ENCODE measurements at places on chromosomes 2 and 18.

DNA sequence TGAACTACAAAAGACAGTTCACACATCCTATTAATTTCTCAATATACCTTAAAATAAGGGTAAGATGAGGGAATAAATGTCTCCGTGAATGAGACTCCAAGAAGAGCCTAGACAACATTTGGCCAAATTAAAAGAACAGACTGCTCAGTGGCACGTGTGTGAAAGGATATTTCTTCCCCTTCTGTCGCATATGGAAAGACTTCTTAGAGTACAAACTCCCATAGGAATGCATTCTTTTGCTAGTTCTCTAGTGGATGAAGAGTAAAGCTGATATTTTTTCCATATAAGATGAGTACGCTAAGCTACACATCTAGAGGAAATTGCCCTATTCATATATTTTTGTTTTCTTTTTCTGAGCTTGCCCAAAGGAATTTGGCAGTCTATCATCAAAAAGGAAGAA is 710.0 kb upstream of the ID2 start:
- DNase-seq = no peak

GRCh38 chr2:236083934-236084333 is 84.3 kb downstream of the GBX2 start:
- no peak for DNase-seq

GRCh38 chr2:162840598-162841246 is 2.2 kb upstream of the KCNH7 start:
- peak; percentile 59 for DNase-seq

DNA sequence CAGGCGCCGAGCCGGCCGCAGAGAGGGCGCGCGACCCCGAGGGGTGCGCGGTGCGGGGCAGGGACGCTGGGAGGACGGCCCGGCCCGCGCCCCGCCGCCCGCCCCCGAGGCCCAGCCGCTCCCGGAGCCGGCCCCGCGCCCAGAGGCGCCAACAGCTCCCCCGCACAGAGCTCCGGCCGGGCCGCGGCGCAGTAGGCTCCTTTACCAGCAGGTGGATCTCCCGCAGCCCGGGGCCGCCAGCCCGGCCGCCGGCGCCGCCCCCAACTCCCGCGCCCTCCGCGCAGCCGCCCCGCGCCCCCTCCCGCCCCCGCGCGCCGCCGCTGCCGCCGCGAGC is 258 bp downstream of the MGAT4A start:
- DNase-seq = peak; percentile 75

DNA sequence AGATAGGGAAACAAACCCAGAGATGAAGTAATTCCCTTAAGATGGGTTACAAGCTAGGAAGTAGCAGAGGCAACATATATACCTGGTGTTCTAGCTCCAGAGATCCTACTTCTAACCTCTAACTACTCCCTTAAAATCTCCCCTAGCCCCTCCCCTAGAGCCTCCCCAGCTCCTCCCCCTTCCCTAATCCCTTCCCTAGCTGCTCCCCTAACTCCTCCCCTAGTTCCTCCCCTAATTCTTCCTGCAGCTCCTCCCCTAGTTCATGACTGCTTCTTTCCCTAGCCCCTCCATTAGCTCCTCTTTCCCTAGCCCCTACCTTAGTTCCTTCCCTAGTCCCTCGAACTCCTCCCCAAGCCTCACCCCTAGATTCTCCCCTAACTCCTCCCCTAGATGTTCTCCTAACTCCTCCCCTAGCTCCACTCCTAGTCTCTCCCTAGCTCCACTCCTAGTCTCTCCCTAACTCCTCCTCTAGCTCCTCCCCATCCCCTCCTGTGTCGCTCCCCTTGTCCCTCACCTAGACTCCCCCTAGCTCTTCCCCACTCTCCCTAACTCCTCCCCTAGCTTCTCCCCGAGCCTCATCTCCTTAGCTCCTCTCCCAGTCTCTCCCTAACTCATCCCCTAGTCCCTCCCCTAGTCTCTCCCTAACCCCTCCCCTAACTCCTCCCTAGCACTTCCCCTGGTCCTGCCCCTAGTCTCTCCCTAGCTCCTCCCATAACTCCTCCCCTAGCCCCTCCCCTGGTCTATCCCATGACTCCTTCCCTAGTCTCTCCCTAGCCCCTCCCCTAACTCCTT is 108.9 kb downstream of the CD226 start:
- no peak for DNase-seq

DNA sequence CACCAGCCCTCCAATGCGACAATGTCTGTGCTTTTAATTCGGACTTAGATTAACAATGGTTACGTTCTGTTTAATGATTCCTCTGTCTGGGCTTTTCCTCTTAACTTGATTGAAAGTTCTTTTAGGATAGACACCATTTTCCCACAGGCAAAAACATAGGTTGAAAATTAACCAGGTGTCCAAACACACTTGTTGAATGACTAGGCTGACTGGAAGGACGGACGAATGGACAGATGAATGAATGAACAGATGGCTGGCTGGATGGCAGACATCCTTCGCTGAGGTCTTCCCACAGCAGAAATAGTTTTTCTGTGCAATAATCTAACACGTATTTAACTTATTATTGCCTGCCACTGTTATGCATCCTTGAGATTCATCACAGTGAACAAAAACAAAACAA is 298.8 kb downstream of the SRBD1 start:
- DNase-seq = no peak

- no peak for DNase-seq
These were observed 863.7 kb downstream of the EPHA4 start for GRCh38 chr2:220708366-220708765.

DNA sequence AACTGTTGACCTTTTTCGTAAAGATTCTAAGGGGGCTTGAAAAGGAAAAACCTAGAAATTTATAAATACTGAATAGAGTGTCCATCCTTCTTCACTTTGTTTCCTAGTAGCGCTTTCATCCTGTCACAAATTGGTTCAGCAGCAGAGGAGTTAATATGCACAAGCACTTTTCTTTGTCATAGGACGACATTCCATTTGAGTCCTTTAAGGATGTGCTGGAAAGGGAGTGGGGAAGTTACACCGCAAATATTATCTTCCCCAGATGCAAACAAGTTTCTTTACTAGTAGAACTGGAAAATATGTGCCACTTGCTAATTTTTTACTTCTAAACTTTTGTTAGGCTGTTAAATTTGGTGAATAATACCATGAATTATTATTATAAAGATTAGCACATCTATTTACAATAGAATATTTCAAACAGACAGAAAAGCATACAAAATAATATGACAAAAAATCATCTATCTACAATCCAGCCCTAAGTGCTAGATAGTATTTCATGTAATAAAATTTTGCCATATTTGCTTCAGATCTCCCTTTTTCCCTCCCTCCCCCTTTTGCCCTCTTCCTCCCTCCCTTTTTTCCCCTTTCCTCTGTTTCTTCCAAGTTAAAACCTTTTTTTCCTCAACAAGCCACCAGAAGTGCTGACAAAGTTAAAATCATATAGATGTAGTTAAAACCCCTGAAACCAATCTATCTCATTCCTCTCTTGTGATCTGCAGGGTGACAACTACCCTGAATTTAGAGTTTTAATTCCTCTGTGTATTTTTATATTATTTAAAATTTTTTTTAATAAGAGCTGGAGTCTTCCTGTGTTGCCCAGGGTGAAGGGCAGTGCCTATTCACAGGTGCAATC is 50.5 kb upstream of the MAP4K3 start:
- no peak for DNase-seq

- DNase-seq = no peak
These were observed 79.7 kb upstream of the TAF1B start for GRCh38 chr2:9763356-9764152.

- no peak for DNase-seq
These were observed 62.2 kb upstream of the RTN4 start for GRCh38 chr2:55112229-55113031.

- DNase-seq = no peak
These were observed 7.8 kb downstream of the INO80C start for GRCh38 chr18:35489913-35490490.

GRCh38 chr2:128485761-128486639 is 167.3 kb upstream of the HS6ST1 start:
- DNase-seq = no peak

- DNase-seq = no peak
These were observed 228.7 kb downstream of the GBX2 start for GRCh38 chr2:235939471-235939870.

- DNase-seq = no peak
These were observed 27.8 kb downstream of the CACNB4 start for GRCh38 chr2:152071092-152071491.

DNA sequence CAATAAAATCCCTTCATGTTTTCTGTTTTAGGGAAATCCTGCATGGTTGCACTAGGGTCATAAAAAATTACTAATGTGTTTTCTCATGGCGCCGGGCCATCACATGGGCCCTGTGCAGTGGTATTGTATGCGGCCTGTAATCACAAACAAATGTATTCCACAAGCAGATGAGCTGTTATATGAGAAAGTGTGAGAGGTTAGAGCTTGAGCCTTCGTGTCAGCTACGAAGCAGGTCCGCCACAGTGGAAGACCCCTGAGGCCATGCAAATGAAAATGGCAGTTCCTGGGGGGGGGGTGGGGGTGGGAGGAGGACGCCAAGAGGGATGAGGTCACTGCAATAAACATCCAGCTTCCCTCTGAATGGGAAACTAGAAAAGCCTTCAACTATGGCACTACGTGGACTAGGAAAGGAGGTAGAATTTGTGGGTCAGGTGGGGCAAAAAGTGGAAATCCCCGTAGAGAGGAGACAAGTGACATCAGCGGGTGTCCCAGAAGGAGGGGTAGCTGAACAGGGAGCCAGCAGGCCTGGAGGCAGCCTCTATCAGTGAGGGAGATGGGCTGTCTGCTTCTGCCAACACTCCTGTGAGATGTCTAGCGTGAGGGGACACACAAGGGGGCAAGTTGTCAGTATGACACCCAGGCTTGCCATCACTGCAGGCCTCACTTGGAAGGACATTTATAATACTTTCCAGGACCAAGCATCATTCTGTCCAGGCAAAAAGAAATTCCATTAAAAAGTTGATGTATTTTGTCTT is 130.3 kb upstream of the CTAGE1 start:
- DNase-seq = no peak

GRCh38 chr2:73114273-73114867 is 1.6 kb upstream of the RAB11FIP5 start:
- no peak for DNase-seq

DNA sequence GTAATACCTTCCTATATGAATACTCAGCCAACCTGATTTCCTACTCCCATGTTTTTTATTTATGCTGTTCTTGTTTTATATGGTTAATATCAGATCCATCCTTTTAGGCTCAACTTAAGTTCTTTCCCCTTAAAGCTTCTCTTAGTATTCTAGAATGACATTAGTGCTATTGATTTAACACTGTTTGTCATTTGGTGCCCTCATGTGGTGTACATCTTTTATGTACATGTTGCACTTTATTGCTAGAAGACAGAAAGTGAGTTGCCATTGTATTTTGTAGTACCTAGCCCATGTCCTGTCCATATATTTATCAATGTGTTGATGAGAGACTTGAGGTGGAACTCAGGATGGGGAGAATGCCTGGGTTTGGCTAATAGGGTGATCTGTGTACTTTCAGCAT is 2.5 kb downstream of the HTRA2 start:
- DNase-seq = no peak

GRCh38 chr2:239369631-239370161 is 31.1 kb downstream of the HDAC4 start:
- peak; percentile 70 for DNase-seq

- DNase-seq = no peak
These were observed 181.5 kb upstream of the ACVR2A start for GRCh38 chr2:147663153-147663961.

DNA sequence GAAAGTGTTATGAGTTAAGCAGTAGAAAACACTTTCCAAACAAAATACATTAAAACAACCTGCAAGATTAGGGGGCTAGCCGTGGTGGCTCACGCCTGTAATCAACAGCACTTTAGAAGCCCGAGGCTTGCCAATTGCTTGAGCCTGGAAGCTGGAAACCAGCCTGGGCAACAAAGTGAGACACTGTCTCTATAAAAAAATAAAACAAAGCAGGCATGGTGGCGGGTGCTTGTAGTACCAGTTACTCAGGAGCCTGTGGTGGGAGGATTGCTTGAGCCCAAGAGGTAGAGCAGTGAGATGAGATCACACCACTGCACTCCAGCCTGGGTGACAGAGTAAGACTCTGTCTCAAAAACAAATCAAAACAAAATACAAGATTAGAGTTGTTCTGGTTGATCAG is 208.3 kb downstream of the ERBB4 start:
- DNase-seq = no peak

Data from activated CD8-positive, alpha-beta memory T cell treated with anti-CD3 and anti-CD28 coated beads, Interleukin-2, amount 10 ng/mL, durations not matched to agents 7 days and 5 days (primary cell).